ENCODE measurements at places on chromosomes 12 and 14.

- DNase-seq: no peak
Observed at GRCh38 chr14:49732896-49733295, 35.1 kb upstream of the KLHDC2 start.

- DNase-seq: no peak
Observed at GRCh38 chr14:72839753-72840607, 53.9 kb downstream of the DPF3 start.

DNA sequence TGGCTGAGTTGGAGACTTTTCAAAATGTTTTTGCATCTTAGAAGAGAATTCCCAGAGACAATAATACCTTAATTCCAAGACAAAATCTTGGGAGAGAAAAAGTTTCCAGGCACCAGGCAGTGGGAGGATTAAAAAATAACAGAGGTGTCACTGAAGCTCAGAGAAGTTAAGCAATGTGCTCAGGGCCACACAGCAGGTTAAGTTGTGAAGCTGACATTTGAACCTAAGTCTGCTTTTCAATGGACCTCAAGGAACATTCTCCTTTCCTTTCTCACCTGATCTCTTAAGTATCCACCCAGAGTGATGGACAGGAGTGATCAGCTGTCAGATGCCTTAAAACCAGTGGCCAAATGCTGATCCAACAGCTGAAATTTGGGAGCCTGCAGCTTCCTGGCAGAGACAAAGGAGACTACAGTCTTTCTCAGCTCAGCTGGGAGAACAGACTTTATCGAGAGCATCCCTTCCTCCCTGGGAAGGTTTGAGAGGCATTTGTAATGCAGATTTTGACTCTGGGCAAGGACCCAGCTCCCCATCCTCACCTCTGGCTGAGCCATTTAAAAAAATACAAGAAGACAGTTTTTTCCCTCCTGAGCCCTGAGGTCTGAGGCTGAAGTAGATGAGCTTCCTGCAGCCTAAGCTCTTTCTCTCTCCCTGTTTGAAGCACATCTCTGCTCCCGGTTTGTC lies 174.9 kb upstream of the RPH3A start:
- no peak for DNase-seq

DNA sequence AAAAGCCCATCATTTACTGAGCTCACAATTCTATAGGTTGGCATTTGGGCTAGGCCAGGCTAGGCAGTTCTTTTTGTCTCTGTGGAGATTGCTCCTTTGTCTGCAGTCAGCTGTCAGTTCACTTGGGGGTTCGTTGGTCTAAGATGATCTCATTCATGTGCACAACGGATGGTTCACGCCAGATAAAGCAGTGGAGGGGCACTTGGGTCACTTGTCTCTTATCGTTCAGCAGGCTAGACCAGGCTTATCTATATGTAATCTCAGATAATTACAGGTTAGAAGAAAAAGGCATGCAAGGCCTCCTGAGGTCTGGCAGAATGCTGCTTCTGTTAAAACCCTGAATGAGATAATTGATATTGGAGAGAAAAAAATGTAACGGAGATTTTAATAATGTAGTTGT lies 119.0 kb upstream of the ATP2B1 start:
- DNase-seq: no peak

DNA sequence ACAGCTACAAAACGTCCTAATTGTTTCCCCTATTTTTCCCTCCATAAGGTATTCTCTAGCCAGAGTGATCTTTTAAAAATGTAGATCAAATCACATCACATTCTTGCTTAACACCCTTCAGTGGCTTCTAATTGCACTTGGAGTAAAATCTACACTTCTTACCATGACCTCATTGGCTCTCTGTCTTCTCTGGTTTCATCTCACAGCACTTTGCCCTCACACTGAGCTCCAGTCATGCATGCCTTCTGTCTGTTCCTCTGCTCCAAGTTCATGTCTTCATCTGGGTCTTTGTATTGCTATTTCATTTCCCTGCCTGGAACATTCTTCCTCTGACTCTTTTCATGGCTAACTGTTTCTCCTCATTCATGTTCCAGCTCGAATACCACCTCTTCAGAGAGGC lies 220.4 kb upstream of the GARIN6 start:
- DNase-seq: no peak

DNA sequence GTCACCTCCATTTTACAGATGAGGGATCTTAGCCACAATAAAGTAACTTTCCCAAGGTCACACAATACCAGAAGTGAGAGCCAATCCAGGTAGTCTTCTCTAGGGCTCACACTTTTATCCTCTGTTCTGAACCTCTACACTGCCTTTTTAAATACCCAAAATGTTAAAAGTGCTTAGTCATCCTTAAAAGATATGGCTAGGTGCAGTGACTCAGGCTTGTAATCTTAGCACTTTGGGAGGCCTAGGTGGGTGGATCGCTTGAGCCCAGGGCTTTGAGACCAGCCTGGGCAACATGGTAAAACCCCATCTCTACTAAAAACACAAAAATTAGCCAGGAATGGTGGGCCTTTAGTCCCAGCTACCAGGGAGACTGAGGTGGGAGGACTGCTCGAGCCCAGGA lies 104.1 kb upstream of the PPP4R3A start:
- no peak for DNase-seq

DNA sequence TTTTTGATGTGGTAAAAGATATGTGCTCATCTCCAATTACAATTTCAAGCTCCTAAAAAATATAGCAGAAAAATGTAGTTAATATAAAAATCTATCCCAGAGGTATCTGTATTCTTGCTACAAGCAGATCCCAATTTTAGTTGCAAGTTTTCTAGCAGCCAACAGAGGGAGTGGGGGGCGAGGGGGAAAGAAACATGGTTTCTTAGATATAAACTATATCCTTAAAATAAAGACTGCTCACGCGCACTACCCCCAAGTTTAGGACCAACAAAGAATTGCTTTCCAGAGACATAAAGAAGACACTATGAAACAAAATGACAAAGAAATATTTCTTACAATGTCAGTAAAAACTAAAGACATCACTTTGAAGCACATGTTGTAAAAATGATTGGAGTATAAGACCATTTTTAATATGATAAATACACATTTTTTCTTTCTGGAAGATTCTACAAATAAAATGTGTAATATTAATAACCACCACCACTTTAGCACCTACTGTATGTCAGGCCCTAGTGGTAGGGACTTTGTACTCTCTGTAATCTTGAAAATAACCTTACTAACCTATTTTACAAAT lies 5.4 kb downstream of the MAGOHB start:
- DNase-seq: no peak

- no peak for DNase-seq
Observed at GRCh38 chr12:130162267-130162666, at the start of gene FZD10. Gene FZD10 (plus strand): TSS chr12:130162464. CDS start chr12:130162943, 479 bp downstream.

- peak; percentile 9 for DNase-seq
Observed at GRCh38 chr14:67166450-67166853, 22.8 kb upstream of the GARIN2 start.

GRCh38 chr12:76356071-76356470 lies 7.9 kb upstream of the BBS10 start:
- DNase-seq: no peak

DNA sequence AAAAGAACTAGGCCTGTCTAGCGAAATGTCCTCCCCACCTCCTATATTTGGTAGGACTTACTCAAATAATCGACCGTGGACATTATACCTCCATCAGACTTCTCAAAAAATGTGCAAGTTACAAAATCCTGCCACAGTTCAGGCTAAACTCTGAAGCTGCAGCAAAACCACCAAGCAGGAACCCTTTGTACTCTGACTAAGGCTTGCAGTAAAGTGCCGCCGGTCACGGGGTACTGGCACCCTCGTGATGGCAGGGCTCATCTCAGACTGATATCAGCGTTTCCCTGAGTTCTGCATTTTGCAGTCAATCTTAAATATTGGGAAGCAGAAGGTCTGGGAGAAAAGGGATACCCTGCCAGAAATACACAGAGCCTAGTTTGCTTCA lies 17.1 kb downstream of the SLC11A2 start:
- no peak for DNase-seq

- DNase-seq: no peak
Observed at GRCh38 chr14:34038358-34039057, 87.6 kb upstream of the EGLN3 start.

- DNase-seq: no peak
Observed at GRCh38 chr14:105635560-105635959, 109.2 kb downstream of the TMEM121 start.

DNA sequence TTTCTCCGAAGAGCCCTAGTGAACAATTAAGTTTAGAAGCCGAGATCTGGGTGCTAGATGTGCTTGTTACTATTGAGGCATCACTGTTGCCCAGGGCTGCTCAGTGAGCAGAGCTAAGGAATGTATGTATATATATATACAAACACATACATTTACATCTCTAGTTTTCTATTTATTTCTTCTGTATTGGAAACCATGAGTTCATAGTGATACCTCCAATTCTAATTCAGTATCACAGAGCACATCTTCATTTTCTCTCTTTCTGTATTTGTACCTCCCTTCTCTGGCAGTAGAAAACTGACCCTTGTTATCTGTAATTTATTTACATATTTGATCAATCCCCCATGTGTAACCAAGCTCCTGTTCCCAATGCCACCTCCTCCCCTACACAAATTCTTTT lies 40.7 kb upstream of the FUT8 start:
- no peak for DNase-seq

DNA sequence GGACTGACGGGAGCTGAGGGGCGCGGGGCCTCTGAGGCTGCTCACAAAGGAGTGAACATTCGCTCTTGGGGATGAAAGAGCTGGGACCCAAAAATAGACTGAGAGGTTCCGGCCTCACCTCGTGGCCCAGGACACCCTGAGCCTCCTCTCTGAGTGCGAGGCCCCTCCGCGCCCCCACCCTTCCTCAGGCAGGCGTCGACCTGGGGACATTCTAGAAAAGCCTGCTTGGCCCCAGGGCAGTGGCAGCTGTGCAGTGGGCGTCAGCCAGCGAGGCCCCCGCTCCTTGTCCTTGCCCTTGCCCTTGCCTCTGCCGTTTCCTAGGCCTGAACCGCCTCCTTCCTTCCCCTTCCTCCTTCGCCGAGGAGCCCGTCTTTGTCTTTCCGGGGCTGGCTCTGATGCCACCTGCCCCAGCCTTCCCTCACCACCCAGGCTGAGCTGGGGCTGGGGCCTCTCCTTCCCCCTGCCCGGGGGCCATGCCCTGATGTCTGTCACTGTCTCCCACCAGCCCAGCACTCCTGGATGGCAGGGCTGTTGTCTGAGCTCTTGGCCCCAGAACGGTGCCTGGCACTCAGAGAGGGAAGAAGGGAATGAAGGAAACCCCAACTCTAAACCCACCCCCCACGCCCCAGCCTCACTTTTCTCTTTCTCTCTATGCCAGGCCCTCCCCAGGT lies 208.2 kb upstream of the RTL1 start:
- no peak for DNase-seq

- DNase-seq: no peak
Observed at GRCh38 chr14:30607156-30607780, 14.9 kb upstream of the SCFD1 start.

- DNase-seq: no peak
Observed at GRCh38 chr12:96045566-96045965, 10.2 kb upstream of the LTA4H start.

- peak; percentile 13 for DNase-seq
Observed at GRCh38 chr14:101442451-101442850, 118.8 kb upstream of the DIO3 start.

- no peak for DNase-seq
Observed at GRCh38 chr14:79567306-79567705, 644.0 kb downstream of the DIO2 start.

DNA sequence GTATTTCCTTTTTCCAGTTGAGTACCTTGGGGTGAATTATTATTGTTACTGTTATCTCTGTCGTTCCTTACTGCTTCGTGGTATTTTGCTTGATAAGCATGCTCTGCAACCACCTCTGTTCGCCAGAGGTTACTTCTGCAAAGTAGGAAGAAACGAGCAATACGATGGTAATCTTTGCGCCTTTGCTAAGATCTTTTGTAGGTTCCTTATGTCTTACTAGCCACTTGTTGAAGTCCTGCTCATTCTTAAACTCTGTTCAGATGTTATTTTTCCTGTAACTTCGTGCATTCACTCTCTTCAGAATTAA lies 729 bp upstream of the M6PR start:
- no peak for DNase-seq

DNA sequence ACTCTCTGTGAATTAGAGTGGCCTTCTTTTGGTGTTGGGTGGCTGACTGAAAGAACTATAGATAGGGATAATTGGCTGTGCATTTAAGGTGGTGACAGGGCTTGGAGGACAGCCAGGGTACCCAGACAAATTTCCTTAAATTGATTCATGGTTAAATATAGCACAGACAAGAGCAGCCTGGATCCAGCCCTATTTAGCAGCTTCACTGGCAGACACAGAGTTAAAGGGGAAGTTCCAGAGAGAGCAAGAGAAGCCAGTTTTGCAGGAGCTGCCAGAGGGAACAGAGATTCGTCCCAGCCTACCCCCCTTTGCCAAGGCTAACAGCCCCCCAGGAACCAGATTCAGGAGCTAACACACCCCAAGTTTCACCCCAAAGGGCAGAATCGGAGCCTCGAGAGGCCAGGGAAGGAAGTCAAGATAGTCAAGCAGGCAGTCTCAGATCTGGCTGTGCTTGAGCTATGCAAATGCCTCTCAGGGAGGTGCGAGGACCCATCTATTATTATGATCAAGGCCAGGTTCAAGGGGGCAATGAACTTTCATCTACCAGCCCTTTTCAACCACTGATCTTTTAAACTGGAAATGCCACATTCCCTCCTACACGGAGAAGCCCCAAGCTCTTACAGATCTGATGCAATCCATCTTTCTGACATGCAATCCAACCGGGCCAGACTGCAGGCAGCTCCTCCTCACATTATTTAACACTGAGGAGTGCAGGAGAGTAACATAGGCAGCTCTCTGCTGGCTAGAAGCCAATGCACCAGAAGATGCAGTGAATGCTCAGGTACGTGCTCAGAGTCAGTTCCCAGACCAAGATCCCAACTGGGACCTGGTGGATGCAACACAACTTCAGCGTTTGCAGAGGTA lies 58.2 kb downstream of the DHRS2 start:
- no peak for DNase-seq

- no peak for DNase-seq
Observed at GRCh38 chr12:105696-106095, 39.1 kb downstream of the IQSEC3 start.

DNA sequence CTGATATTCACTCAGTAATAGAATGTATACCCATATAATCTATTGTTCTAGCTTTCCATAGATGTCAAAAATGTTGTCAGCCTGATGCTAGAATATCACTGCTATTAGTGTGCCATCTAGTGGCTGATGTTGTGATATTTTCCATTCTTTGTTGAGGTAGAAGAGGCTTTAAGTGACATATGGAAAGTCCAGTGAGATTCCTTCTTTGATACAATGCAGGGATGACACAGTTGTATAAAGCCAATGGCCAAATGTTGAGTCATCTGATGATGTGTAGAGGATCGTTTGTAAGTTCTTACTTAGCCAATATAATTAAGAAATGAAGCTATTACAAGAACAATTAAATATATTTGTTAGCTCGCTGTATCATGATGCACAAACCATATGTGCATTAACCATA lies 58.1 kb upstream of the PCED1B start:
- DNase-seq: no peak

Data from stimulated activated CD4-positive, alpha-beta T cell treated with anti-CD3 and anti-CD28 coated beads, Interleukin-1b, Interleukin-23, amount 100 ng/mL, for 1 hour (primary cell).